ENCODE measurements at places on chromosomes 4 and X.

DNA sequence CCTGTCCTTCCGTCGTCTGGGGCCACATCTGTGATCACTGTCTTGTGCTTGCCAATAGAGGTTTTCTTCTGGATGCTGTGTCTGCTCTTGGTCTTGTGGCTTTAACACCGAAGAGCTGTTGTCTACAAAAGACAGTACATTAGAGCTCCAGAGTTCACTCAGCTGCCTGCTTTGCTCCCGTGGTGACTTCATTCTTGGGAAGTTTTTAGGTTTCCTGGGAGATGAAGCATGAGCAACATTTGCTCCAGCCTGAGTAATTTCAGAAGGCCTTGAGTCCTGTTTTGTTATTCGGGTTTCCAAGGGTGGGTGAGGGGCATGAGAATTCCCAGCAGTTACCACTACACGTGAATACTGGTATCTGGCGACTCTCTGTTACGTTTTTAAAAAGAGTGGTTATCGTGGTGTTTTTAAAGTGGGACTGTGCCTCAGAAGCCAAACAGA, 189.2 kb downstream of the SHROOM3 start:
- DNase-seq: peak; percentile 6

GRCh38 chrX:65837875-65838549, 170.6 kb downstream of the MSN start:
- DNase-seq: no peak

GRCh38 chr4:148283665-148284064, 158.5 kb downstream of the NR3C2 start:
- no peak for DNase-seq

DNA sequence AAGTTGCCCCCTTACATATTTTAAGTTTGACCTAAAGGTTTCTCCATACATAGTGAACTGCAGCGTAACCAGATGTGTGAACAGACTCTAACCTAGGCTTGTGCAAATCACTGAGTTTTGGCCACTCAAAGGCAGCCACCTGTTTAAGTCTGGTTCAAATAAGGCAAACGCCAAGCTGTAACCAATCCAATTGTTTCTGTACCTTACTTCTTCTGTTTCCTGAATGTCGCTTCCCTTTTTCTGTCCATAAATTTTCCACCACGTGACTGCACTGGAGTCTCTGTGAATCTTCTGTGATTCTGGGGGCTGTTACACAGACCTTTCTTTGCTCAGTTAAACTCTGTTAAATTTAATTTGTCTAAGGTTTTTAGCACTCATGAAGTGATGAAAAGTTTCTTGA, 618.8 kb downstream of the GLUD2 start:
- no peak for DNase-seq

GRCh38 chrX:100435726-100436125, 25.7 kb upstream of the PCDH19 start:
- DNase-seq: no peak

DNA sequence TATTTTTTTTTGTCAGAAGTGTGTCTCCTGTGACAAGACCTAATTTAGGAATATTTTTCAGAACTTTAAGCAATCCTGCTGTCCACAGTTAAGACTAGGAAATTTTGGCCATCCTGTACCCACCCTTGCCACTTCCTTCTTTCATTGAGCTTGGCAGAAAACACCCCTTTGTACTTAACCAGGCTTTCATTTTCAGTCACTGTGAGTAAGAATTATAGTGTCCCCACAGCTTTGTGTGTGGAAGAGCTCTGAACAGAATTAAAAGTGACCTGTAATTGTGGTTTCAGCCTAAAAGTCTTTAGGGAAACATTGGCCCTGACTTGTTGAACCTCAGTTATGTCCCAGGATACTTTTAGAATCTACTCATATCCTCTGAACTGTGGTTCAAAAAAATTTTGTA, 153.7 kb upstream of the BMP3 start:
- no peak for DNase-seq

- no peak for DNase-seq
Observed at GRCh38 chrX:30196322-30196721, 19.0 kb upstream of the MAGEB2 start.

GRCh38 chr4:139441029-139441428, 12.9 kb upstream of the RAB33B start:
- no peak for DNase-seq
